ENCODE measurements at places on chromosomes 5 and 9. TPM values are rescaled to one million over a fixed set of nuclear protein-coding genes. Genes with fewer than 3 reads are reported as not detected.

The SLC34A1 gene
- total RNA-seq = not detected

- DNase-seq = no peak
These were observed 130.2 kb upstream of the ADAMTSL1 start for GRCh38 chr9:18343784-18344183.

The LRRTM2 gene
- 3.3 TPM for total RNA-seq

DNA sequence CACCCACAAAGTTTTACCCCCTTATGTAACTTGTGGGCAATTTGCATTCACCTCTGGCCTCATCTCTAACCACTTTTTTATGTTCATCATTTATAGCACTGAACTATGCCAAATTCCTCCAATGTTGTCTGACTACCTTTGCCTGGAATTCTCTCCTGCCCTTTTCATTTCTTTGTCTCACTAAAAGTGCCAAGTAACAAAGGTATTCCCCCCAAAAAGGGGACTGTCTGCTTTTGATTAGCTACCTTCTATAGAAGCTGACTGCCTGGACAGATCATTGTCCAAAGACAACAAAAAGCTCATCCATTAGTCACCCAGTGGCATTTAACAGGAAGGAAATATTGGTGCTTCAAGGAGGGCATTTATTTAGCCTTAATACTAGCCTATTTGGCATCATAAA, 189.9 kb upstream of the VCAN start:
- DNase-seq = no peak

DNA sequence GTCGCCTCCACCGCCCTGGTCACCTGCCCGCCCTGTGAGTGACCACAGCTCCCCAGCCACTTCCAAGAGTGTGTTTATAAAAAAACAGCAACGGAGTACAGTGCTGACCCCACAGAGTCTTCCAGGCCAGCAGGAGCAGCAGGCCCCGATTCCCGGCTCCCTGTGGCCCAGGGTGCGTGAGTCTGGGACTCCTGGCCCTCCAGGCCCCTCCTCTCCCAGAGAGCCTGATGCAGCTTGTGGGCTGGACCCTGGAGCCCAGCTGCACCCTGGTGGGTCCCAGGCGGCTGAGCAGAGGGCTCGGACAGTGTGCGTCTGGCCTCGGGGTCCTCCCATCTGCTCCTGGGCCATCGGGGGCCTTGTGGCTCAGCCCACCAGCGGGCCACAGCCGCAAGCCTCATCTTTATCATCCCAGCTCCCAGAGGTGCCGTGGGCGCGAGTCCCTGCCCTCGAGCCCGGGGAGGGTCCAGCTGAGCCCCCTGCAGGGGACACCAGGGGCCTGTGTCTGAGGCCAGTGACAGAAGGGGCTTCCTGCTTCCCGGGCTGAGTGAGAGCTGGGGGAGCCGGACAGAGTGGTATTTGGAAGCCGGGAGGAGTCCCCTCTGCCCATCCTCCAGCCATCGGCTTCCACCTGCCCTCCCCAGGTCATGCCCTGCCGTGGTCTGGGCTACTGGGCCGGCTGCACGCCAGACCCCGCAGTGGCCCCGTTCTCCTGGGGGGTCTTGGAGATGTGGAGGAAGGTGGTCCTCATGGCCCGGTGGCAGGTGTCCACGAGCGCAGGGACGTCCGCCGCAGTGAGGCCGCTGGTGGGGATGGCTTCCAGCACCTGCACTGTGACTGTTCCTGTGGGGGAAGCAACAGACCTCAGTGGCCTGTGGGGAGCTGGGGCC, 10.6 kb downstream of the EGFL7 start:
- DNase-seq = no peak

- no peak for DNase-seq
These were observed 51.0 kb downstream of the IARS1 start for GRCh38 chr9:92242260-92243136.

- peak; percentile 45 for DNase-seq
These were observed 37.4 kb downstream of the P4HA2 start for GRCh38 chr5:132190161-132190817.

DNA sequence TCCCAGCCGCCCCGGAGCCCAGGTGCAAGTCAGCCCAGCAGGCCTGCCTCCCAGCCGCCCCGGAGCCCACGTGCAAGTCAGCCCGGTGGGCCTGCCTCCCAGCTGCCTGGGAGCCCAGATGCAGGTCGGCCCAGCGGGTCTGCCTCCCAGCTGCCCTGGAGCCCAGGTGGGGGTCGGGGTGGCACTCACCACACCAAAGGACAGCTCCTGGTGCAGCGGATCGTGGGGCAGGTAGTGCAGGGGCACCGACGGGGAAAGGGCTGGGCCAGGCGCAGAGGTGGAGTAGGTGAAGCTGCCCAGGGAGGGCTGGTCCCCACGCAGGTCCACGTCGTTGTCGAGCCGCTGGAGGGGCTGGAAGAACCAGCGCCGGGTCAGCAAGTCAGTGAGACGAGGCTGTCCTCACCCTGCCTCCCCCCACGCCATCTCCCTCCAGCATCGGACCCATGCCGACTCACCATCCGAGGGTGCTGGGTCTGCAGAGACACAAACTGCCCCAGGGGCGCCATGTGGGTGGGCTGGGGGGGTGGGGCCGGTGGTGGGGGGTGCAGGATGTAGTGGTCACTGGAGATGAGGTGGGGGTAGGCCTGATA, 6.7 kb downstream of the RNF44 start:
- no peak for DNase-seq

The CATSPER3 gene
- not detected for total RNA-seq

The FAM200C gene
- 31.2 TPM for total RNA-seq
